NCI-H1417 treated with DMSO at 0.1 percent for 48 hours (cell line): ENCODE measurements at places on chromosomes 5 and 9.

DNA sequence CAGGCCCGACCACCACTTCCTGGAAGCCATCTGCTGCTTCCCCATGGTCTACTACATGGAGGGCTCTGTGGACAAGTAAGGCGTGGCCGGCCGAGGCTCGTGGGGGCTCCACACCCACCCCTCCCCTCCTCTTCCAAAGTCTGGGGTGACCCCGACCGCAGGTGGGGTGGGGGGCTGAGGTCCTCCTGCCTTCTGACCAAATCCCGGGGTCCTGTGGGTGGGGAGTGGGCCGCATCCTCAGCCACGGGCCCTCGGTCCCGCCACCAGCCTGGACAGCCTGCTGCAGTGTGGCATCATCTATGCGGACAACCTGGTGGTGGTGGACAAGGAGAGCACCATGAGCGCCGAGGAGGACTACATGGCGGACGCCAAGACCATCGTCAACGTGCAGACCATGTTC, 76.4 kb downstream of the KCNT1 start:
- no peak for DNase-seq

- DNase-seq, result no peak
Observed at GRCh38 chr9:105475302-105475701, 27.5 kb downstream of the FSD1L start.

GRCh38 chr9:76092572-76092971, 202.1 kb downstream of the PCSK5 start:
- DNase-seq, result no peak

DNA sequence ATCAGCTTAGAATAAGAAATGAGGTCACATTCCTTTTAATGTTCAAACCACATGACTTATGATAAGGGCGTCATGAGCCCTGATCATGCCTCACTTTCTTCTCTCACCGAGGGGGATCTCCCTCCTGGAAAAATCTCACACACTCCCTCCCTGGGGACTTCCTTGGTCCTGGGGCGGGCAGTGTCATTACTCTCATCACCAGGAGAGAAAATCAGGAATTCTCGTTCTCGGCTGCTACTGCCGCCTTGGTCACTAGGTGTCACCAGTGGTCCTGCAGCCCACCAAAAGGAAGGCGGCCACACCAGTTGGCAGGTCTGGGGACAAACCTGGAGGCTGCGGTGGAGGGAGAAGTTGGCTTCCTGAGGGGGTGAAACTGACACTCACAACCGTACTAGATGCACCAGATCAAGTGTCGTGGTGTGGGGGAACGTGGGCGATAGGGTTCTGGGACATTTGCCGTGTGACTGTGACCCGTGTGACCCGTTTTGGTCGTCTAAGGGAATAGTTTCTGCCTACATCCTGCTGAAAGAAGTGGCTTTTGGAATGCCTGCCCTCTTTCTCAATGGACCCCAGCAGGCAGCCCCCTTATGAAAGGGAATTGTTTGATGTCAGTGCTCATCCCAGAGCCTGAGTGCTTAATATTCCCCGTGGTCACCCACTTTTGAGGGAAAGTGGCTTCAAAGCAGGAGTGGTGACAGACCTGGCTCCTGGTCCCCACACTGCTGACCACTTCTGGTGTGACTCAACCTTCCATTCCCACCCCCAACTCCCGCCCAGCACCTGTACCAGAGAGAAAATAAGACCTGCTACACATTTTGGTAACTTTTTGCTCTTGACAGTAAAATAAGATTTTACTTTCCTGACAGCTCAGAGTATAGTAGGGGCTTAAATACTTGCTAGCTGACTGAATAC, 63.2 kb downstream of the ACER2 start:
- no peak for DNase-seq

- DNase-seq, result no peak
Observed at GRCh38 chr5:68067291-68067690, 148.3 kb upstream of the PIK3R1 start.

GRCh38 chr5:36875051-36875789, 1.3 kb upstream of the NIPBL start:
- no peak for DNase-seq

DNA sequence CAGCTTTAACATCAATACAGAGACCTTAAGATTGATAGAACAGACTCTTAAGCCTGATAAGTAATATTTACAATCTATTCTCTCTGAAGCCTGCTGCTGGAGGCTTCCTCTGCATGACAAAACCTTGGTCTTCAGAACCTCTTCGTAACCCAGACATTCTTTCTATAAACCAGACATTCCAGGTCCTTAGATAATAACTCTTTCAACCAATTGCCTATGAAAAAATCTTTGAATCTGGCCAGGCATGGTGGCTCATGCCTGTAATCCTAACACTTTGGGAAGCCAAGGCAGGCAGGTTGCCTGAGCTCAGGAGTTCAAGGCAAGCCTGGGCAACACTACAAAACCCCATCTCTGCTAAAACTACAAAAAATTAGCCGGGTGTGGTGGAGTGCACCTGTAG, 327.8 kb downstream of the ENC1 start:
- DNase-seq, result no peak
